ENCODE measurements at places on chromosomes 13 and 19.
A peak's percentile ranks its signal among the peaks of the same experiment; 100 is the strongest.

- no peaks in the 10 kb centered on the region for H3K27me3 ChIP-seq
- no peak overlapping the region for H3K4me3 ChIP-seq
- H3K36me3 ChIP-seq = peaks cover 33% of the 10 kb centered on the region
- peaks cover 54% of the 10 kb centered on the region for H3K4me1 ChIP-seq
- no peak overlapping the region for H3K27ac ChIP-seq
These were observed 17.1 kb downstream of the HNRNPM start for GRCh38 chr19:8461891-8462290.

GRCh38 chr19:45952686-45953505 is 20.8 kb downstream of the NOVA2 start:
- no peaks in the 10 kb centered on the region for H3K4me1 ChIP-seq
- H3K27ac ChIP-seq = no peak overlapping the region
- H3K27me3 ChIP-seq = no peaks in the 10 kb centered on the region
- peak overlapping the region; percentile 2 for H3K4me3 ChIP-seq
- H3K36me3 ChIP-seq = no peaks in the 10 kb centered on the region

- no peaks in the 10 kb centered on the region for H3K36me3 ChIP-seq
- H3K4me1 ChIP-seq = no peaks in the 10 kb centered on the region
- no peak overlapping the region for H3K27ac ChIP-seq
These were observed 67.8 kb downstream of the ZNF728 start for GRCh38 chr19:22935151-22935550.

- H3K4me3 ChIP-seq = no peak overlapping the region
- no peaks in the 10 kb centered on the region for H3K36me3 ChIP-seq
- no peak overlapping the region for H3K27ac ChIP-seq
- H3K27me3 ChIP-seq = no peaks in the 10 kb centered on the region
These were observed 2.6 kb downstream of the SIGLEC5 start for GRCh38 chr19:51627491-51628138.

- H3K4me1 ChIP-seq = no peaks in the 10 kb centered on the region
- no peaks in the 10 kb centered on the region for H3K27me3 ChIP-seq
- no peak for DNase-seq
- H3K36me3 ChIP-seq = no peaks in the 10 kb centered on the region
- H3K4me3 ChIP-seq = no peak overlapping the region
- no peak overlapping the region for H3K27ac ChIP-seq
These were observed 41.4 kb downstream of the NLRP12 start for GRCh38 chr19:53782698-53783097.
